ENCODE measurements at places on chromosomes 16 and 17.

- DNase-seq = no peak
Observed at GRCh38 chr17:36464765-36465088, 21.8 kb upstream of the ZNHIT3 start.

DNA sequence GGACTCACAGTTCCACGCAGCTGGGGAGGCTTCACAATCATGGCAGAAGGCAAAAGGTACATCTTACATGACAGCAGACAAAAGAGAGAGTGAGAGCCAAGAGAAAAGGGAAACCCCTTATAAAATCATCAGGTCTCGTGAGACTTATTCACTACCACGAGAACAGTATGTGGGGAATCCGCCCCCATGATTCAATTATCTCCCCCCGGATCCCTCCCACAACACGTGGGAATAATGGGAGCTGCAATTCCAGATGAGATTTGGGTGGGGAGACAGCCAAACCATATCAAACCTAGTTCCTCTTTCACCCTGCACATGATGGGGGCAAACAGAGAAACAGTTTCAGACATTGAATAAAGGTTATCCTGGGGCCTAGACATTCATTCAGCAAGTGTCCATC is 32.2 kb upstream of the IRX6 start:
- DNase-seq = no peak

DNA sequence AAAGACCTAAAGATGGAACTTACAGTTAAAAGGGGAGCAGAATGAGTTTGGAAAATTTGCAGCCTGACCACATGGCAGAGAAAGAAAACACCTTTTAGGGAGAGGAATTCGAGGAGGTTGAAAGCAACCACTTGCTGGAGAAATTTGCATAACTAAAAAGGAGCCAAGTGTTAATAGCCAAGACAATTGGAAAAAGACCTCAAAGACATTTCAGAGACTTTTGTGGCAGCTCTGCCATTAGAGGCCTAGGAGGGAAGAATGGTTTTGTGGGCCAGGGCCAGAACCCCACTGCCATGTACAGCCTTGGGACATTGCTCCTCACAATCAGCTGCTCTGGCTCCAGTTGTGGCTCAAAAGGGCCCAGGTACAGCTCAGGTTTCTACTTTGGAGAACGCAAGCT is 338.5 kb downstream of the UTP18 start:
- no peak for DNase-seq

DNA sequence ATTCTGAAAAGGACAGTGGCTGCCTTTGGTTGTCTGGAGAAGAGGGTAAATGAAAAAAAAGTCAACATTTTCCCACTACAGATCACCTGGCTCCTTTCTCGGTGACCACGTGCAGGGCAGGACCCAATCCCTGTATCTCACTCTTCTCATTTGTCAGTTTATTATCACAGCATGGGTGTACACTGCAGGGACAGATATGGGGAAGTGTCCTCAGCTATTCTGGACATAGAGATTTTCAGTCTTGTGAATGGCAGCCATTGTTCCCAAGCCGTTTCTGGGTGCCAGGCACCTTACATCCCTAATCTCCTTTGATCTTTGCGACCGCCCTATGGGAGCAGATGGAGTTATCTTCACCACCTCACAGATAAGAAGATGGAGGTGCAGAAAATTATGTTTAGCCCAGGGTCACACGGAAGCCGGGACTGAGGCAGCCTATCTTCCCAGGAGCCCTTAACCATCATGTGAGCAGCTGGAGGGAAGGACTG is 7.2 kb downstream of the ADORA2B start:
- no peak for DNase-seq

DNA sequence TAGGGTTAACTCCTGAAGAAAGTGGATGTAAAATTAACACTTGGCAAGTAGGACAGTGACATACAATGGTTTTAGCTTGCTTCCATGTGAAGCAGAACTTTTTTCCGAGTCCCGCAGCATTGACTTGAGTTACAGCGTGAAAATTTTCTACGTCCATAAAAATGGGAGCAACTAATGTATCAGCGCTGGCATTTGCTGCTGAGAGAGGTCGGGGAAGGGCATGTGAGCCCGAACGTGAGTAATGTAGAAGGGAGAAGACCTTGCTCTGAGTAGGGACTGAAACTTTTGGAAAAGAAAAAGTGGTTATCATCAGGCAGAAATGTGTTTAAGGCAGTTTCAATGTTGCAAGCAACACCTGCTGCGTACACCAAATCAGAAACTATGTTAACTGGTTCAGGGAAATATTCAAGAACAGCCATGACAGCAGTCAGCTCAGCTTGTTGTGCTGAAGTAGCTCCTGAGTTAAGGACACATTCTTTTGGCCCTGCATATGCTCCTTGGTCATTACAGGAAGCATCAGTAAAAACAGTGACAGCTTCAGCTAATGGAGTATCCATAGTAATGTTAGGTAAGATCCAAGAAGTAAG is 70.9 kb upstream of the ARL4D start:
- DNase-seq = no peak

- no peak for DNase-seq
Observed at GRCh38 chr17:82793974-82794630, 42.2 kb downstream of the TBCD start.

DNA sequence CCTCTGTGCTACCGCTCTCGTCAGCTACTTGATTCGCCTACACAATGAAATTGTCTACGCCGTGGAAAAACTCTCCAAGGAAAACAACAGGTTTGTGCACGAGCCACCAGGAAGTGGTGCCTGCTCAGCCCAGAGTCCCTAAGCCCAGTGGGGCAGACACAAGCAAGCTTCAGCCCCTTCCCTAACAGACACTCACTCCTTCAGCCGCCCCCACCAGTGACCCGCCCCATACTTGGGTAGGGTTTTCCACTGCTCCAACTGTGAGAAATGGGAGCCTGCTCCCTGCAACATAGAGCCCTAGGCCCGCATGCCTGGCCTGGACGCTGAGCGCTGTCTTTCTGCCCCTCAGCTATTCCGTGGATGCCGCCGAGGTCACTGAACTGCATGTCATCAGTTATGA is 28.6 kb upstream of the ENDOV start:
- no peak for DNase-seq

DNA sequence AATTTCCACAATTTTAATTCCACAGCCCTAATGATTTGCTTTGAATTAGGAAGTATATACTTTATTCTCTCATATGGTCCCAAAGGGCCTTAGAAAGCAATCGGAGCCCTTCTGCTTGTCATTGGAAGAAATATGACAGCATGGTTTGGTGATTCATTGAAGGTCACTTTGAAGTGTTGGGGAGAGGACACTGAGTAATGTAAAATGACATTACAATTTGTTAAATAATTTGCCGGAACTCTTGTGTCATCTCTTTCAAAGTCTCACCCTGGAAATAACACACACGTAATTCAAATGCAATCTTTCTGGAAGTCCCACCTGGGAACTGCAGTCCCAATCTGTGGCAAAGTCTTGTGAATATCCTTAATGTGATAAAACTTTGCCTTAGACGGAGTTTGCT is 59.8 kb downstream of the BMERB1 start:
- DNase-seq = no peak

DNA sequence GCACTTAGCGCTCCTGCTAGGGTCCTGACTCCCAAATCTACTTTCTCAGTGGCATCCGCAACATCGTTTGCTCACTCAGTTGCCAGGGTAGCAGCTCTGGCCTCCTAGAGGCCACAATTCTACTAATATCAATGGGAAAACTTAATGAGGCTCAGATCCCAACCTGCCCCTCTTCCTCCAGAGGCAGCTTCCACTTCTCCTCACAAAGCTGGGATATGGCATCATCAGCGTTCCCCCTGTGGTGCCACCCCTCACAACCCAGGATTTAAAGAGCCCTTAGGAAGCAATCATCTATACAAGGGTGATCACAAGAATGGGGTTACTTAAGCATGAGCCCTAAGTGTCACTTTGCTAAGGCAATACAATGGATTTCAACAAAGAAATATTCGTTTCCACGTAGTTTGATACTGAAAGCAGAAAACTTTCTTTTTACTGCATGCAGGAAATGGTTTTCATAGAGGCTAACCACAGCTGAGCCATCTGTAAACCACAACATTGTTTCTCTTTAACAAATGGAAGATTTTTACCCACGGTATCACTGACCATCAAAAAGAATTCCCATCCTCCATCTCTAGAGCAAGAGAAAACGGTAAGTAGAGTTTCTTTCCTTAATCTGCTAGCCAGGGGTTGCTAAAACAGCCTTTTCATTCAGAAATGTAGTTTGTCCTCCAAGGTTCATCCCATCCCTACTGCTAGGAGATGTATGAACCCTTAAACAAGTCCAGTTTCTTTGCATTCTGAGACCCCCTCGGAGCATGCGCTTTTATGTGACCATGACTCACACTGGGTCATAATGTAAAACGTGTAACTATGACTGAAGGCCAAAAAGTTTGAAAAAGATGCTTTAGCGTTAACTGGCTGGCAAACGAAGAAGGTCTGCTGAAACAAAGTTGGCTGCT is 68.3 kb upstream of the BCAR1 start:
- peak; percentile 94 for DNase-seq

GRCh38 chr17:64460955-64461354 is 12.0 kb downstream of the MILR1 start:
- no peak for DNase-seq

DNA sequence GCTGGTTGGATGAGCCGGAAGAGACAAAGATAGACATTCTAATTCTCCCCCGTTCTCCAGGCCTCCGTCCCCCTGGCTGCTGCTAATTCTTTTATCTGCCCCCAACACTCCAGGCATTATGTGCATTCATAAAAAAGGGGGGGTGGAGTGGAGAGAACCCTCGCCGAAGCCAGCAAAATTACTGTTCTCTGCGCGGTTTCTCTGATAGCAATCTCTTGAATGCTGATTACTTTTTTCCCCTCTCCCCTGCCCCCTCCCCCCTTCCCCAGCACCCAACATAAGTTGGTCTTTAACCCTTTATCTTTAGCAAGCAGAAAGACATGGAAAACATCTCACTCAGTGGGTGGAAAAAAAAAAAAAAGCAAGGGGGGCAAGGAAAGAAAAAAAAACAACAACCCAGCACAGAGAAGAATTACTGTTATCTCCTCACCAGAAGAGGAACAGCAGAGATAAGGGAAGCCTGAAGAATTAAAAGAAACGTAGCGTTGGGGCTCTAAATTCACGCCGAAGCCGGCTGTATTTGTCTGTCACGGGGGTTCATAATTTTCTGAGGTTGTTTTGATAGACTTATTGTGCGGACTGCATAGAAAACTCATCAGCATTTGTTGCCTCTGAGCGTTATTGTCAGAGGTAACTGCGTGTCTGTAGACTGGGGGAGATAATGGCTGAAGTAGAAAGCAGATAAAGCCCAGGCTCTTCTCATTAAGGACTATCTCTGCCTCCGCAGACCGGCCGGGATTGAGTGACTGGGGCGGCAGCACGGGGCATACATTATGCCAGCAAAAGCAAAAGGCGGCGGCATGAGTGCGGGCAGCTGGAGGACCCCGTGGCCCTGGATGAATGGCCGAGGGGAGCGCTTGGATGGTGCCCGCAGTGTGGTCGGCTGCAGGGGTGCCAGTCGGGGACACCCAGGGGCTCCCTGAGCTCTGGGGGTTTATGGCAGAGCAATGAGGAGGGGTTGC is 126.9 kb downstream of the MRM1 start:
- no peak for DNase-seq

DNA sequence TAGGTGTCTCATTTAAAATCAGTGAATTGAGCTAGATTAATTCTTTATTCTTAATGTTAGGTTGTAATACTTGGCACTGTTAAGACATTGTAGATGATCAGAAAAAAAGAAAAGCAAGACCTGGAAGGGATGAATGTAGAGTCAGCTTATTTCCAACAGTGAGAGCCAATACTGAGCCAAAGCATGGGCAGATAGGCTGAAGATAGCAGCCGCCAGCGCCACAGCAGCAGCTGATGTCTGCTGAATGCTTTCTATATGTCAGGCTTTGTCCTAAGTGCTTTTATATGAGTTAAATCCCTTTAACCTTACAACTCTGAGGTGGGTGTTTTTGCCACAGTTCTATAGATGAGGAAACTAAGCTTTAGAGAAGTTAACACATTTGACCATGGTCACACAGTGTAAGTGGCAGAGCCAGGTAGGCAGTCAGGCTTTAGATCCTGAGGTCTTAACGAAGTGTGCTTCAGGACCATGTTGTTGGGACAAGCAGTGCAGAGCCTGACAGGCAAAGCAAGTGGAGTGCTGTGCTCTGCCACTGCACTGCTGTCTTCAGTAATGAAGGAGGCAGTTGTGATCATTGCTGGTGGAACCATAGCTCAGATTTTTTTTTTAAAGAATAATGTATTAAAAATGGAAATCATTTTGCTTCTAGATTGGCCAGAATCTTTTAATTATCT is 25.9 kb downstream of the TNRC6A start:
- DNase-seq = no peak

- DNase-seq = no peak
Observed at GRCh38 chr17:63842173-63842539, 329 bp downstream of the SMARCD2 start.

- no peak for DNase-seq
Observed at GRCh38 chr17:43917016-43917347, 9.6 kb upstream of the MPP2 start.

GRCh38 chr17:62064029-62064790 is 868 bp downstream of the MED13 start:
- DNase-seq = peak; percentile 19

DNA sequence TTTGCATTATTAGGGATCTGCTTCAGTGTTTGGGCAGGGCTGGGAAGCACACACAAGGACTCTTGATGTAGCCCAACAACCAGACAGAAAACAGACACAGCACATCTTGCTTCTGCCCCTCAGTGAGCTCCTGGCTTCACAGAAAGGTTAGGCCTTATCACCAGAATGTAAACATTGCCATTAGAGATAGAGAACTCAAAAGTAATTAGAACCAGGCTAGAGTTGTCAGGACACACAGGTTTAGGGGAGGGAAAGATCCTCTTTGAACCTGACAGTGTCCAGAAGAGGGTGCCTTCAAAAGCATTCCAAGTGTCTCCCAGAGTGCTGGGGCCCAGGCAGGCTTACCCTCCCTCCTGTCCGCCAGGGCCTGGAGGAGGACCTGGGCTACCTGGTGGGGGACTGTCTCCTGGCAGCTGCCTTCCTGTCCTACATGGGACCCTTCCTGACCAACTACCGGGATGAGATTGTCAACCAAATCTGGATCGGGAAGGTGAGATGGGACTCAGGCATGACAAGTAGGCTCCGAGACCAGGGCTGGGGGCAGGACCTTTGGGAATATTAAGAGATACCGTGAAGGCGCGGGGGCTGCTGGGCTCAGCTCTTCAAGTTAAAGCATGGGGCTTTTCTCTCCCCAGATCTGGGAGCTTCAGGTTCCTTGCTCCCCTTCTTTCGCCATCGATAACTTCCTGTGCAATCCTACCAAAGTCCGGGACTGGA is 16.9 kb upstream of the KDM6B start:
- no peak for DNase-seq

GRCh38 chr17:78883089-78883532 is 19.9 kb downstream of the CEP295NL start:
- no peak for DNase-seq

GRCh38 chr17:14058051-14058450 is 11.3 kb upstream of the COX10 start:
- peak; percentile 85 for DNase-seq

- DNase-seq = no peak
Observed at GRCh38 chr16:73743665-73744496, 552.7 kb upstream of the PSMD7 start.

GRCh38 chr17:78771758-78772382 is 10.2 kb downstream of the CYTH1 start:
- no peak for DNase-seq

- DNase-seq = no peak
Observed at GRCh38 chr17:74779948-74780400, 3.8 kb upstream of the NAT9 start.

Measured in amniotic epithelial cell (primary cell).